ENCODE measurements at places on chromosomes 7 and 10. TPM values are rescaled to one million over a fixed set of nuclear protein-coding genes. Genes with fewer than 3 reads are reported as not detected.

The RAB19 gene
- 0.21 TPM for total RNA-seq

The LYZL1 gene
- total RNA-seq, result not detected

The PRKAR1B gene
- 13.9 TPM for total RNA-seq

The CHCHD3 gene
- 70.6 TPM for total RNA-seq

The NXPH1 gene
- not detected for total RNA-seq

The SCART1 gene
- 0.58 TPM for total RNA-seq

The PNLIPRP3 gene
- total RNA-seq, result 13.4 TPM

The VPS37D gene
- 2.1 TPM for total RNA-seq

The SLC26A5 gene
- not detected for total RNA-seq

The HOGA1 gene
- total RNA-seq, result 0.56 TPM

The FEZF1 gene
- total RNA-seq, result not detected

The ZNF804B gene
- total RNA-seq, result not detected

The TET1 gene
- total RNA-seq, result 0.51 TPM

The LHFPL3 gene
- not detected for total RNA-seq

The CREB5 gene
- 3.7 TPM for total RNA-seq

The TCERG1L gene
- not detected for total RNA-seq

The ASB10 gene
- not detected for total RNA-seq

The TMEM26 gene
- total RNA-seq, result not detected

The CAV2 gene
- 280 TPM for total RNA-seq

The NEUROG3 gene
- total RNA-seq, result not detected

The AKR1C8 gene
- total RNA-seq, result not detected

The GBF1 gene
- total RNA-seq, result 44.2 TPM

The PPP1R3A gene
- total RNA-seq, result not detected

The UCMA gene
- not detected for total RNA-seq

The PRLHR gene
- total RNA-seq, result not detected

The CYP26C1 gene
- total RNA-seq, result not detected

The C10orf62 gene
- not detected for total RNA-seq

The ASB4 gene
- total RNA-seq, result not detected

The NUTM2E gene
- total RNA-seq, result 0.20 TPM
